Suppressor macrophage (primary cell): ENCODE measurements at places on chromosomes 3 and 15.

DNA sequence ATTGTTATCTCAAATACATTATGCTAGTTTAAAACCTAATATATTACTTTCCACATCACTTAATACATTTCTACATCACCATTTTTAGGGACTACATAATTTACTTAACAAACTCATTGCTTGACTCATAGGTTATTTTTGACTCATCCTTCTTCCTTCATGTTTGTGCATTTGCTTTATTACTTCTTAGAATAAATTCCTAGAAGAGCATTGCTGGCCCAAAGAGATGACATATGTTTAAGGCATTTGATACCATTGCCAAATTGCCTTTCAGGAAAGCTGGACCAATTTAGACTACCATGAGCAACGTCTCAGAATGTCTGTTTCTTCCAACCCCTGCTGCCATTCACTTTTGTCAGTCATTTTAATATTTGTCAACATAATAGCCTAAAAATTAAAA lies 905.8 kb downstream of the IGSF11 start:
- DNase-seq, result no peak

DNA sequence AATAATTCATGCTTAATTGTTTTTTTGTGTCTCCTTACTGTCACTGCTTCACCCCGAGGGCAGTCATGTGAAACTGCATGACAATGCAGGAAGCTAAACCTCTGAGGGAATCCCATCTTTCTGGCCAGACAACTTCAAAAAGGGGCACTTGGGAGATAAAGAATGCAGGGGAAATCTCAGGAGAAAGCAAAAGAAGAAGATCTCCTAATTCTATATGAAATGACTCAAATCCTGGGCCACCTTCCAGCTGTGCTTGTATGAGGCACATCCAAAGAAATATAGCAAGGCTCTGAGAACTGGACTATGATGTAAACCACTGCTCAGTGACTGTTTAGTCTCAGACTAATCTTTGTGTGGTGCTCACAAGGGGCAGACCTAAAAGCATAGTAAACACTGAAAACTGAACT lies 22.6 kb upstream of the UMPS start:
- DNase-seq, result no peak

DNA sequence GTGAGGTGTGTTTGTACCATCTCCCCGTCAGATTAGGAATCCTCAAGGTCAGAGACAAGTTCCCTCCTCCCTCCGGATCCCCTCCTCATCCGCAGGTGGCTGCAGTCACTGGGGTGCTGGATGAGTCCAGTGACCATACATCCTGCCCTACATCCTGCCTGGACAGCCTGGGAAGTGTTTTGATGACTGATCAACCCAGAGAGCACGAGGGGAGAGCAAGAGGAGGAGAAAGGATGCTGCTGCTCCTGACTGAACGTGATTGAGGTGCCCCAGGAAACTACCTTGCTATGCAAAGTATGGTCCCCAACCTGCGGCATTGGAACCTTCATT lies 65.1 kb downstream of the SLC12A8 start:
- DNase-seq, result no peak

DNA sequence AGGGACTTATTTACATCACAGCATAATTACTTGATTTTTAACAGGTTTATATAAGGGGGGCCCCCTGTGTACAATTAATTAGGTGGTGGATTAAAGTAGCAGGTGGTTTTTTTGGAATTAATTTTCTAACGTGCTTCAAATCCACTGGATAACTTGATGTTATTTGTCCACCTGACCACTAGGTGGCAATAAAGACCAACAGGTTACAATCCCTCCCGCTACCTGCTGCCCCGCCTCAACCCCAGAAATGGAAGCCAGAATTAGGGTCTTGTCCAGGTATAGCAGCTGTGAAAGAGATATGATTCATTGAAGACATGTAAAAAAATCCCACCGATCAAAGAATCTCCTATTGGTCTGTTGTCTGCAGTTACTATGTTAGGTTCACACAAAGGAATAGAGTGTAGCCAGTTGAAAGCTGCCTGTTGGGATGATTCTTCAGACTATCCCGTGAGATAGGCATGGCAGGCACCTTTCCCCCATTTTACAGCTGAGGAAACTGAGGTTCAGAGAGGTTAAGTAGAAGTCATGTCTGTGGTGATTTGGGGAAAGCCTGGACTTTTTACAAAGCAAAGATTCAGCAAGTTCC lies 44.0 kb downstream of the MFSD1 start:
- peak; percentile 25 for DNase-seq

- DNase-seq, result no peak
Measured at GRCh38 chr3:187778726-187779125, 33.5 kb upstream of the BCL6 start.

GRCh38 chr3:183490211-183490601 lies 61.8 kb upstream of the MCF2L2 start:
- no peak for DNase-seq

GRCh38 chr15:67579164-67579563 lies 36.7 kb downstream of the MAP2K5 start:
- DNase-seq, result no peak

DNA sequence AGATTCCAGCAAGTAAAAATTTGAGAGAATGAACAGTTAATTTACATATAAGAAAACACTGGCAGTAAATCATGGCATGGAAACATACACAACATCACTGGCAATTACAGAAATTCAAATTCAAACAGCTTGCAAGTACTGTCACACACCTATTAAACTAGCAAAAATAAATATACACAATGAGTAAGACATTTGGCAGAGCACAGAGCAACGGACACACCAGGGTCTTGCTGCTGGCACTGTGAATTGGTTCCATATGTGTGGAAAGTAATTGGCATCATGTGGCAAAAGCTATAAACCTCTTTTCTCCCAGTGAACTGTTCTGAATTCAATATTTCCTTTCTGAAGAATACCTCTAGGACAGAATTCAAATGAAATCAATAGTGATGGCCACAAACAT lies 78.3 kb downstream of the LRRK1 start:
- no peak for DNase-seq

GRCh38 chr3:177665122-177665808 lies 468.0 kb upstream of the TBL1XR1 start:
- no peak for DNase-seq

- no peak for DNase-seq
Measured at GRCh38 chr3:132284781-132285619, 32.2 kb upstream of the ACP3 start.

DNA sequence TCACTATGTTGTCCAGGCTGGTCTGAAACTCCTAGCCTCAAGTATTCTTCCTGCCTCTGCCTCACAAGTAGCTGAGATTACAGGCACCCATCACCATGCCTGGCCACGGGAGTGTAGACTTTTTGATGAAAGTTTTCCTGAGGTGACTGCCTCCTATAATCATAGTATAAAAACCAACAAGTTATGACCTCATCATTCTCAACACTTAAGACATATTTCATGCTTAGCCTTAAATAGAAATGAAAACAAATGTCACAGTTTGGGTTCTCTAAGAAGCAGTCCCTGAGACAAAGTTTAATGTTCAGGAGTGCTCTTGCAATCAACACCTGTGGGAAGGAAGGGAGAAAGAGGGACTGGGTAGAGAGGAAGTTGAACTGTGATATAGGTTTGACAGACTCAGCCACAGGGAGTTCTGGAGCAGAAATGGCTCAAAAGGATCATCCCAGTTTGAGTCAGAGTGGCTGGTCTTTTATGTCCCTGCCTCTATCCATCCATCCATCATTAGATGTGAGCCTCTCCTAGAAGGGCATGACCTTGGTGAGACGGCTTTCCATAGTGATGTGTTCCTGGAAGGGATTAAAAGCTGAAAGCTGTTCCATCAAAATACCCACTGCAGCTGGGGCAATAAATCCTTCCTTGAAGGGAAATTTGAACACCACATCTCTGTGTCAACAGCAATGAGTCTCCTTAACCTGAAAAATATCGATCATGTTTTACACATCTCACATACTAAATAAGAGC lies 16.2 kb upstream of the ABHD5 start:
- no peak for DNase-seq

GRCh38 chr3:157300094-157300493 lies 136.6 kb upstream of the PTX3 start:
- DNase-seq, result no peak

- no peak for DNase-seq
Measured at GRCh38 chr3:122169911-122170310, 13.6 kb upstream of the CASR start.

GRCh38 chr3:190169877-190170276 lies 49.2 kb upstream of the P3H2 start:
- DNase-seq, result no peak

- DNase-seq, result peak; percentile 26
Measured at GRCh38 chr3:74592359-74592758, 22.1 kb downstream of the CNTN3 start.

DNA sequence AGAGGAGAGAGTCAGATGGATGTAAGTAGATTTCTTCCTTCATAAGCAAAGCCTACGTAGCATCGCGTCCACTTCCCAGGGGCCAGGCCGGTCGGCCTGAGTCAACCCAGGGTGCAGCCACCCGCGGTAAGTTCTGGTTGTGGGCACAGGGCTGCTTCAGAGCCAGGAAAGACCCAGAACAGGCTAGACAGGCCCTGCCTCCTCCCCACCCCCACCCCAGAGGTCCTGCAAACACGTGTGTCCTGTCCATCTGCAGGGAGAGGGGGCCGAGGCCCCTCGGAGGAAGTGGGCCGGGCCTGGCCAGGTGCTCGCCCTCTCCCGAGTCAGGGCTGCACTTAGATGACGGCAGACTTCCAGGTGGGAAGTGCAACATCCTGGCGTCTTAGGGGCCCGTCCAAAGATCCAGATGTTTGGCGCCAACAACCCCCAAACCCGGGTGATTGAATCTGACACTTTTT lies 100.8 kb upstream of the ALDH1A3 start:
- no peak for DNase-seq

- DNase-seq, result no peak
Measured at GRCh38 chr3:36215241-36215640, 165.1 kb upstream of the STAC start.

DNA sequence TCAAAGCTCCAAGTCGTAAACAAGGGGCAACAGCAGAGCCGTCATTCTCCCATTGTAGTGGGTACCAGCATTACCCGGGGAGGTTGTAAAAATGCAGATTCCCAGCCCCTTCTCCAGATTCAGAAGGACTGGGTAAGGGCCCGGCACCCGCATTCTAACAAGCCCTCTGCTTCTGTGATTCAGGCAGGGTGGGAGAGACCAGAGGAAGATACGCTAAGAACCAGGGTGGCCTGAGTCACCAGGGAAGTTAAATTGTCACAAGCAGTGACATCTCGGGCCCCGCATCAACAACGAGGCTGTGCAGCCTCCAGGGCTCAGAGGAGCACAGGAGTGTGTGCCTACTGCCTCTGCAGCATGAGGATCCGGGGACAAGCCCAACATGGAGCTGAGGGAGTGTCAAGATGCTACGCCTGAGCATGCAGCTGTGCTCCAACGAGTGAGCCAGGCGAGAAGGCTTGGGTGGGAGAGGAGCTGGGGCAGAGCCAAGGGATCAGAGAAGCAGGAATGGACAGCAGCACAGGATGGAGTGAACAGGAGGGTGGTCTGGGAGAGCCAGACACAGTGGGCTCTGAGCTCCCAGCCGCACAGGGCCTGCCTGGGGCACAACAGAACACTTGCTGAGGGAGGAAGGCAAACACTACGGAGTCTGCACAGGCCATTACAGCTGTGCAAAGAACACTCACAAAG lies 68.5 kb downstream of the CPN2 start:
- no peak for DNase-seq

GRCh38 chr15:89776274-89777072 lies at the start of gene MESP2:
TSS of gene MESP2 (plus strand) at chr15:89776332. CDS start at chr15:89776358, 26 bp downstream.
- peak; percentile 92 for DNase-seq

- no peak for DNase-seq
Measured at GRCh38 chr3:48128774-48129173, 59.4 kb downstream of the CDC25A start.

DNA sequence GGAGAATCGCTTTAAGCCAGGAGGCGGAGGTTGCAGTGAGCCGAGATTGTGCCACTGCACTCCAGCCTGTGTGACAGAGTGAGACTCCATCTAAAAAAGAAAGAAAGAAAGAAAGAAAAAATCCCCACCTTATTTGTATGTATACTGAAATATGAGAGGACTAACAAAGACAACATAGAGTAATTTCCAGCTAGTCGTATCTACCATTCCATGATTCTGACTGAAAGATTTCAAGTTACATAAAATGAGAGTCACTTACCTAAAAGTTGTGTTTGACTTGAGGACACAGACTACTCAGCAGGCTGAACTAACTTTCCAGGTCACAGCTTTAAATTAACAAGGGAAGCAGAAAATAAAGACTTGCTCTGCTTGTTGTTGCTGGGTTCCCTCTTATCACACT lies 18.8 kb upstream of the PRKCI start:
- no peak for DNase-seq

DNA sequence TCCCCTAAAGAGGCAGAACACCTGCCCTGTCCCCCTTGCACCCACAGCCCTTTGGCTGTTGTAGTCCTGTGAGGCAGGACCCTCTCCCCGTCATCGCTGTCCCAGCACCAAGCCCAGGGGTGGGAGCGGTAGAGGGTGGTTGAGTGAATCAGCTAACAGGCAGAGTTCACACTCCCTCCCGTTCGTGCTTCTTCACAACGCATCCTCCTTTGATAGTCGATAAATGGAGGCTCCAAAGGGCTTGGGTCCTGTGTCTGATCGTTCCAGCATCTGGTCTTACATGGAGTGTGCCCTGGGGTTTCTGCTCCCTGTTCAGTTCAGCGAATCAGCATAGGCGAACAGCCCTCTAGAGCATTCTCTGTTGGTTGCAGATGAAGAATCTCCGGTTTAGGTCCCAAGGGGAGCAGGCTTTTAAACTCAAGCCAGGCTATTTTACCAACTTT lies 820 bp upstream of the HMCES start:
- DNase-seq, result no peak

GRCh38 chr15:60054472-60054871 lies 50.4 kb downstream of the FOXB1 start:
- DNase-seq, result no peak

- no peak for DNase-seq
Measured at GRCh38 chr15:75682181-75683135, 30.2 kb downstream of the CSPG4 start.

GRCh38 chr3:8153800-8154199 lies 347.8 kb upstream of the LMCD1 start:
- no peak for DNase-seq

DNA sequence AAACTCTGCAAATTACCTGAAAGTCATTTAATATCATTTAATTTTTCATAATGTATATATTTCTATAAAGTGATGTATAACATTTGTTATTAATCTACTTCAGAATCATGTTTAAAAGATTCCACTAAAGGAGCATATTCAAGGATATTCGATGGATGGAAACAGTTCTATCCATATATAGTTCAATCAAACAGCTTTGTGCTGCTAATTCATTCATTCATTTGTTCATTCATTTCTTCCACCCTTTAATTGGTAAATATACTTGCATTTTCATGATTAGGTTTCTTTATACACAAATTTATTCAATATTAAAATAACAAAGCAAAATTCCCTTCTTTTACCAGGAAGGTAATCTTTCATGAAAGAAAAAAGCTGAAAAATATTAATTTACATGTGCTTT lies 64.7 kb downstream of the RNF13 start:
- no peak for DNase-seq

- no peak for DNase-seq
Measured at GRCh38 chr15:83612226-83612625, 41.7 kb upstream of the ADAMTSL3 start.
